ENCODE measurements at places on chromosomes 16 and 17. TPM values are rescaled to one million over a fixed set of nuclear protein-coding genes. Genes with fewer than 3 reads are reported as not detected.

DNA sequence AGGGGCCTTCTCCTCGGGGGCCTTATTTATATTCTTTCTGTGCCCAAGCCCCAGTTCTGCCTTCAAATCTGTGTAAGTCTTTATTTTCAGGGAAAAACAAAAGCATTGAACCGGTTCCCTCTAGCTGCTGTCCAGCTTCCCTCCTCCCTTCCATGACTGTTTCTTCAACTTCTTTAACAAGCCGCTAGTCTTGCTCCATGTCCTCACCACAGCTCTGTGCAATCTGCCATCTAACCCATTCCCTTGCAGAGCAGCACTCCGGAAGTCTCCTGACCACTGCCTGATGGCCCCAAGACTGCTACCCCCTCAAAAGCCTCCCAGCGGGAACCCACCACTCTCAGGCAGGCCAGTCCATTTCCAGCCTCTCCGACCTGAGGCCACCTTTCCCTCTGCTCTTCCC is 16.9 kb downstream of the EMC8 start:
- no peak overlapping the region for H3K4me3 ChIP-seq
- peaks cover 9% of the 10 kb centered on the region for H3K4me1 ChIP-seq
- no peak overlapping the region for H3K27ac ChIP-seq
- no peak for DNase-seq
- H3K36me3 ChIP-seq, result peaks cover 44% of the 10 kb centered on the region

GRCh38 chr17:40153603-40154236 is 13.4 kb downstream of the CASC3 start:
- no peaks in the 10 kb centered on the region for H3K27me3 ChIP-seq
- H3K36me3 ChIP-seq, result peaks cover 76% of the 10 kb centered on the region
- DNase-seq, result no peak
- no peak overlapping the region for H3K4me3 ChIP-seq
- peaks cover 7% of the 10 kb centered on the region for H3K4me1 ChIP-seq

KRTAP4-3 gene
- polyA plus RNA-seq, result not detected

GRCh38 chr16:86029131-86029741 is 130.3 kb downstream of the IRF8 start:
- H3K4me3 ChIP-seq, result no peak overlapping the region
- no peaks in the 10 kb centered on the region for H3K36me3 ChIP-seq
- H3K4me1 ChIP-seq, result peaks cover 9% of the 10 kb centered on the region
- peak overlapping the region; percentile 2 for H3K27ac ChIP-seq
- H3K27me3 ChIP-seq, result peaks cover 30% of the 10 kb centered on the region
- DNase-seq, result peak; percentile 49

- no peaks in the 10 kb centered on the region for H3K27me3 ChIP-seq
- DNase-seq, result no peak
- H3K4me3 ChIP-seq, result no peak overlapping the region
- no peak overlapping the region for H3K27ac ChIP-seq
- H3K36me3 ChIP-seq, result no peaks in the 10 kb centered on the region
These were observed 21.3 kb upstream of the SALL1 start for GRCh38 chr16:51172368-51172767.

SLC13A2 gene
- not detected for polyA plus RNA-seq

DNA sequence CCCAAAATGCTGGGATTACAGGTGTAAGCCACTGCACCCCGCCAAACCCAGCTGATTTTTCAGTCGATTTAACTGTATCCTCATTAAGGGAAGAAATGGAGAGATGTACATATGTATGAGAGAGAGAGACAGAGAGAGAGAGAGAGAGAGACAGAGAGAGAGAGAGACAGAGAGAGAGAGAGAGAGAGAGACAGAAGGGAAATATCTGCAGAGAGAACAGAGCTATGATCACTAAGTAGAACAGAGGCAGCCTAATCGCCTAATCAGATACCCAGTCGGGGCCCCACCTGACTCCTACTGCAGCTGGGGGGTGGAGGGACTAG is 70.0 kb downstream of the RBBP6 start:
- no peak overlapping the region for H3K27ac ChIP-seq
- no peaks in the 10 kb centered on the region for H3K27me3 ChIP-seq
- no peak for DNase-seq

- no peaks in the 10 kb centered on the region for H3K36me3 ChIP-seq
- no peak for DNase-seq
- no peak overlapping the region for H3K4me3 ChIP-seq
- H3K4me1 ChIP-seq, result no peaks in the 10 kb centered on the region
These were observed 244.0 kb downstream of the TMEM114 start for GRCh38 chr16:8346294-8346693.

DNA sequence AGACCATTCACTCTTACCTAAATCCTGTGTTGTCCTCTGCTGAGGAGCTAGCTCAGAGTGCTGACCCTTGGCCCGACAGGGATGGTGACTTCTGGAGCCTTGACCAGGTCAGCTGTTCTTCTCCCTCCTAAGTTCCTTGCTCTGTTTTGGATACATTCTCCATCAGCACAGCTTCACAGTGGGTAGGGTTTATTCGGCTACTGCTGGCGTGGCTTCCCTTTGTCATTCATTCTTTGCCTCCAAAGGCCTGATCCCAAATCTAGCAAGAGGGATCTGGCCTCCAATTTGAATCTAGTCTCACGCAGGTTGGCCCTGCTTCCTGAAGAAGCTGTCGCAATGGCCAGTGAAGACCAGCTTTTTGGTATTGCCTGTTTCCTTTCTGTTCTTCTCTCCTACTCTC is 116.6 kb downstream of the SHISA9 start:
- H3K36me3 ChIP-seq, result no peaks in the 10 kb centered on the region
- DNase-seq, result no peak
- no peaks in the 10 kb centered on the region for H3K27me3 ChIP-seq
- H3K4me3 ChIP-seq, result no peak overlapping the region
- H3K27ac ChIP-seq, result no peak overlapping the region

ADAM11 gene
- not detected for polyA plus RNA-seq

C17orf67 gene
- polyA plus RNA-seq, result 4.6 TPM

SLC6A2 gene
- not detected for polyA plus RNA-seq

DNA sequence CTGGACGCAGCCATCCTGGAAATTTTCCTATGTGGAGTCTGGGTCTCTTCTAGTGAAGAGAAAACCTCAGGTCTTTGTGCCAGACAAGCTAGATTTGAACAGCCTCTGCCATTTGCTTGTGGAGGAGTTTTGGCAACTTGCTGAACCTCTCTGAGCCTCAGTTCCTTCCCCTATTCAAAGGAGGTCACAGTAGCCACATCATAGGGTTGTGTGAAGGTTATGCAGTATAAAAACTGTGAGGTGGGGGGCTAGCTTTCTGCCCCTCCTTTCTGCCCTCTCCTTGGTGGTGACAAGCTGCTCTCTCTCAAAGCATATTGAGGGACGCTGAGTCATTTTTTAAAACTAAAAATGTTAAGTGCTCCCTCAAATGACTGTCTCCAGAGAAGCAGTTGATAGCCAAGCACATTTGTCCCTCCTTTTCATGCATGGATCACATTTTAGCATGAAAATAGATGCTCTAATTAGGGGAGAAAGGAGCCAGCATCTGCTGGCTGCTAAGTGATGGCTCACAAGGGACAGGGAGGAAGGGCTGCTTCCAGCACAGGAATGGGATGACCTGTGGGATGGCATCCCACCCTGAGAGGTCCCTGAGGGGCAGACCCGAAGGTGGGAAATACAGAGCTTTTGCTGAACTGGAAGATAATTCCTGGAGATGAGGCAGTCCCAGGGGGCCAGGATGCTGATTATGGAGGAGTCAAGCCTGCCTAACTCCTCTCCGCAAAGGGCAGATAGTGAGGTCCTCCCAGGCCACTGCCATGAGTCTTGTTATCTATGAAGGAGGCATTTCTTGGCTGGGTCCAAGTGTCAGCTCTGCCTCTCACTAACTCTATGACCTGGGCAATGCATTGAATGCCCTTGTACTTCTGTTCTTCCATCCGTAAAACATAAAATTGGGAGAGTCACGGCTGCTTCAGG is 218.8 kb downstream of the RAB11FIP4 start:
- H3K4me1 ChIP-seq, result no peaks in the 10 kb centered on the region
- H3K4me3 ChIP-seq, result no peak overlapping the region
- H3K27me3 ChIP-seq, result no peaks in the 10 kb centered on the region
- no peak overlapping the region for H3K27ac ChIP-seq
- DNase-seq, result no peak

GRCh38 chr17:57747221-57748017 is 2.3 kb upstream of the CCDC182 start:
- no peak overlapping the region for H3K4me3 ChIP-seq

MYOCD gene
- polyA plus RNA-seq, result 3.3 TPM

- H3K4me1 ChIP-seq, result no peaks in the 10 kb centered on the region
- H3K27ac ChIP-seq, result no peak overlapping the region
- no peak for DNase-seq
- H3K27me3 ChIP-seq, result no peaks in the 10 kb centered on the region
- H3K4me3 ChIP-seq, result no peak overlapping the region
These were observed 508.1 kb downstream of the HAPSTR1 start for GRCh38 chr16:9599415-9600120.

DNA sequence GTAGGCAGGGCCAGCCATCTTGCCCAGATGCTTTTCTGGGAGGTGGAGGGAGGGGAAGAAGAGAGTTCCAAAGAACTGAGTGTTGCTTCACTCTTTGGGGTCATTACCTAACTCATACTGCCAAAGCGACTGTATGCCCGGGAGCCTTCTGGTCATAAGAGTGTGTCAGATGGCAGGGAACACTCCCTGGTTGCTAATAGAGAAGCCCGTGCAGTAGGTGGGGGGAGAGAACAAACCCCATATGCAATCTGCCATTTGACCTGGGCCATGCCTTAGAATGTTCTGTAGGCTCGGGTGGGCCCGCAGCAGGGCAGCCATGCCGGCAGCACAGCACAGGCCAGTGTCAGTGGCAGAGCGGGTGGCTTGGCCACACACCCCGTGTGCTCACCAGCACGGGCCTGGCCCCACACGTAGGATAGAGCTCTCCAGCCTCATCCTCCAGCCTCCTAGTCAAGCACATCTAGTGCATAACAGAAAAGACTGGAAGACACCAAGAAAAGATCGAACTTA is 120.5 kb downstream of the SOCS1 start:
- no peaks in the 10 kb centered on the region for H3K36me3 ChIP-seq
- no peaks in the 10 kb centered on the region for H3K27me3 ChIP-seq
- peaks cover 68% of the 10 kb centered on the region for H3K4me1 ChIP-seq
- peak overlapping the region; percentile 40 for H3K27ac ChIP-seq

PPP1R27 gene
- polyA plus RNA-seq, result 2.0 TPM

TBX21 gene
- 0.10 TPM for polyA plus RNA-seq

HEXIM1 gene
- 15.4 TPM for polyA plus RNA-seq

GRCh38 chr16:86517652-86518258 is 7.4 kb downstream of the FOXF1 start:
- no peaks in the 10 kb centered on the region for H3K36me3 ChIP-seq
- peak overlapping the region; percentile 71 for H3K27ac ChIP-seq
- H3K4me3 ChIP-seq, result no peak overlapping the region
- H3K4me1 ChIP-seq, result peaks cover 34% of the 10 kb centered on the region
- H3K27me3 ChIP-seq, result no peaks in the 10 kb centered on the region

GRCh38 chr17:64102627-64103390 is 27.1 kb downstream of the ERN1 start:
- no peaks in the 10 kb centered on the region for H3K36me3 ChIP-seq
- no peak overlapping the region for H3K4me3 ChIP-seq
- no peak overlapping the region for H3K27ac ChIP-seq
- no peaks in the 10 kb centered on the region for H3K27me3 ChIP-seq

CAVIN1 gene
- 94.2 TPM for polyA plus RNA-seq

C16orf54 gene
- 0.48 TPM for polyA plus RNA-seq

DNA sequence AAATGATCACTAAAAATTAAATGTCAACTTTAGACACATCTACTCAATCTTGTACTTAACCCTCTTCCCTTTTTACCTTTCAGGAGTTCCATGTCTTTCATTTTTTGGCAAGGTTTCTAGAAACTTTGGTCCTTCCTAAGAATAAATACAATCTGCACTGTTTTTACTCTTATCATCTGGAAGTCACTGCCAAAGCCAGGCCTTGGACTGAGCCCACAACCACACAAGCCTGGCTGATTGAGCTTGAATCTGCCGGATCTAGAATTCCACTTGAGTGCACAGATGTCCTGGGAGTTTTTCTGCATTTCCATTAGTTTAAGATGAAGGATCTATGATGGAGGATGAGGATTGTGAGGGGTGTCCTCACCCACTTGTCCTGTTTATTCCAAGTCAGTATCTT is 126.1 kb downstream of the VPS53 start:
- H3K36me3 ChIP-seq, result peaks cover 27% of the 10 kb centered on the region
- no peaks in the 10 kb centered on the region for H3K4me1 ChIP-seq
- no peak overlapping the region for H3K27ac ChIP-seq
- no peaks in the 10 kb centered on the region for H3K27me3 ChIP-seq

IKZF3 gene
- 0.76 TPM for polyA plus RNA-seq

GRCh38 chr16:47888142-47888541 is 267.7 kb downstream of the ABCC12 start:
- H3K36me3 ChIP-seq, result no peaks in the 10 kb centered on the region
- H3K27ac ChIP-seq, result no peak overlapping the region
- peaks cover 21% of the 10 kb centered on the region for H3K27me3 ChIP-seq
- no peak overlapping the region for H3K4me3 ChIP-seq
- no peak for DNase-seq
